ENCODE measurements at places on chromosomes 6 and 20.

DNA sequence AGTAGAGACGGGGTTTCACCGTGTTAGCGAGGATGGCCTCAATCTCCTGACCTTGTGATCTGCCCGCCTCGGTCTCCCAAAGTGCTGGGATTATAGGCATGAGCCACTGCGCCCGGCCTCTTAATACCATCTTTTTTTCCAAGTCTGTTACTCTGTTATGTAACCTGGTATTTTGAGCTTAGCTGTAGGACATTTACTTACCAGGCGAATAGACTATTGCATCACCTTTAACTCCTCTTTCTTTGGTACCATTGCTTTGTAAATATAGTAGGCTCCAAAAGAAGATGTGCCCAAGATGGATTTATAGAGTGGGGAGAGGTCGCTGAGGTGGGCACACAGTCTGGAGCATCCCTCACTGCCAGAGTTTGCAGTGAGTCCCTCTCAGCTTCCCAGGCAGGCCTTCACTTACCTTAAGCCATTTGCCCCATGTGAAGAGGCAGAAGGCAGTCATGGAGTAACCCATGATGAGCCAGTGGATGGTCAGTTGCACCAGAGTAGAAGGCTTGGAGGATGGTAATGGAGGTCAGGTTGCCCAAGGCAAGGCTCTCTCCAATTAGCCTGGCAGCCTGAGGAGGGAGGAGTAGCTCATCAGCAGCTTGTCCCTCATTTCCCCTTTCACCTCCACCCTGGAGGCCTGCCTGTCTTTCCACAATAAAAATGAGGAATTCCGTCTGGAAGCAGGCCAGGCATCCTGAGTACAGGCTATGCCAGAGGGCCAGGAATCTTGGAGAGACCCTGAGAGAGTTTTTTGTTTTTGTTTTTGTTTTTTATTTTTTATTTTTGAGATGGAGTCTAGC is 9.7 kb downstream of the TIAM2 start:
- no peak for DNase-seq

- DNase-seq, result no peak
These were observed 11.8 kb downstream of the HRH3 start for GRCh38 chr20:62208061-62208794.

DNA sequence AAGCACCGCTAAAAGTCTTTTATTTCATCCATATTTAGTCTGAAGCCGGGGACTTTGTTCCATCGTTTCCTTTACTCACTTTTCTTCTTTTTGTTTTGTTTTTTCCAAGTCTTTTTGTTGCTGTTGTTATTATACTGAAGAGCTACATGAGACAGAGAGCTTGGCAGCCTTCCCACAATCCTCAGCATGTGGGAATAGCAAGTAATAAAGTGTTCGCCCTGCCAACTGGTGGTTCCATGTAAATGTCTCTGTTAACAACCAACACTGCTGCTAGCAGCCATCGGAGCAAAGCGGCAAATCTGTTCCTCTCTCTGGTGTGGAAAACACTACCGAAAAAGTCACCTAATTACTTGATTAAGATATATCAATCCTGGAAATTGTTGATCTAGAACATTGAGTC is 437.8 kb upstream of the ID4 start:
- DNase-seq, result peak; percentile 79

- DNase-seq, result no peak
These were observed 23.7 kb downstream of the ECHDC1 start for GRCh38 chr6:127319686-127320085.

DNA sequence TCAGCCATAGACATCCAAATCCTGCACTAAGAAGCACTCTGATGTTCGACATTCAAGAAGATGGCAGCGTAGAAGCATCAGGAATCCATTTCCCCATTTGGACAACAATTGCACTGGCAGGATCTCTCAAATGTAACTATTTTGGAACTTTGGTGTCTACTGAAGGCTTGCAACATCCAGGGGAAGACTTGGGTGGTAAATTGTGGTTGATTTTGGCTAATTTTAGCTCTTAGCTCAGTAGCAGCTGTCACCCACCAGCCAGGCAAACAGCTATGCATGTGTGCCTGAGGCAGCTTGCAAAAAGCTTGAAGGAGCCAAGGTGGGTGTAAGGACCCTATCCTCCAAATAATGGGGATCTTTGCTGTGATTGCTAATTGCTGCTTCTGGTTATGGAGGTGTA is 35.1 kb upstream of the PPP1R3G start:
- no peak for DNase-seq

DNA sequence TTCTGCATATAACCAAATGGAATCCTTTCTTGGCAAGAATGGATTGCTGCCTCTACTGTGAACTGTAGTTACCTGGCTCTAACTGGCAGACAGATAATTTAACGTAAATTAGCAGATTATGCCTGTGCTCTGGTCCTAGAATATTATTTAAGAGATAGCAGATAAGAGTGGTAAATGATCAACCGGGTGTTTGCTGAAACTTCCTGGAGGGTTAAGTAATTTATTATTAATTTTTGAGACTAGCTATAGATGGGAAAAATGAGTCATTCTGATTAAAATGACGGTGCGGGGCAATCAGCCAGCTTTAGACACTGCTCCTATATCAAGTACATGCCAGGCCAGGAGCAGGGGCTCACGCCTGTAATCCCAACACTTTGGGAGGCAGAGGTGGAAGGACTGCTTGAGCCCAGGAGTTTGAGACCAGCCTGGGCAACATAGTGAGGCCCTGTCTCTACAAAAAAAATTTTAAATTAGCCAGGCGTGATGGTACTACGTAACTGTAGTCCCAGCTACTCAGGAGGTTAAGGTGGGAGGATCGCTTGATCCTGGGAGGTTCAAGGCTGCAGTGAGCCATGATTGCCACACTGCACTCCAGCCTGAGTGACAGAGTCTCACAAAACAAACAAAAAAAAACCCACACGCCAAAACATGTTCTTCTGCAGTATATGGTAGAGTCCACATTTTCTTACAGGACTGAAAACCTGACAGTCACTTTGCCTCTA is 22.6 kb downstream of the B4GALT5 start:
- peak; percentile 48 for DNase-seq
